ENCODE measurements at places on chromosomes 13 and 19. TPM values are rescaled to one million over a fixed set of nuclear protein-coding genes. Genes with fewer than 3 reads are reported as not detected.

LILRA1 gene
- not detected for total RNA-seq

DNA sequence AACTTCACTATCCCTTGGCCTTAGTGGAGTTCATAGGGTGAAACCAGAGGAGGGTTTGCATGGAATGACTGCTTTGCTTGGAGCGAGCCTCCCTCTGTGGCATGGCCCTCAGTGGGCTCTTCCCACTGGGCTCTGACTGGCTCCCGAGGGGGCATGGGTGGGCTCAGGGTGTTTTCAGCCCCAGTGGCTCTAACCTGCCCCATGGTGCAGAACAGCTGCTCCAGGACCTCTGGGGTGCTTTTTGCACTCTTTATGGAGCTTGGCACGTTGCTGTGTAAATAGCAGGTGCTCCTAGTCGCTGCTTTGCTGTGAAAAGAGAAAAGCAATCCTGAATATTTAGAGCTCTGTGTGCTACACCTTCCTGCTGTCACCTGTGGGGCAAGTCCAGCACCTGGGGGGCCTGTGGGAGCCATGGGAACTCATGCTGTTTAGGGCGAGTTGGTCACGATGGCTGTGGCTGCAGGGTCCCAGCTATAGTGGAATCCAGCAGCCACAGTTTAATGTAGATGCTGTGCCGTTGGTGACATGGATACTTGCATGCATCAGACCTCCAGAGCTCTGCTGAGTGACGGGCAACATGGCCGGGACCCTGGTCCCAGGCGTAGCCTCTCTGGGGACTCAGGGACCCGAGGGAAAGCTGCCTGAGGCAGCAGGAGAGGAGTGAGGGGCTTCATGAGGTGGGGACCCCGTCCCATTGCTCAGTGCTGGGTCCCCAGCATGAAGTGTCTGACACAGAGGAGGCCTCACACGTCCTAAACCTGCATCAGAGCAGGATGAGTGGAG is 14.3 kb upstream of the MCF2L start:
- no peak for DNase-seq

DNA sequence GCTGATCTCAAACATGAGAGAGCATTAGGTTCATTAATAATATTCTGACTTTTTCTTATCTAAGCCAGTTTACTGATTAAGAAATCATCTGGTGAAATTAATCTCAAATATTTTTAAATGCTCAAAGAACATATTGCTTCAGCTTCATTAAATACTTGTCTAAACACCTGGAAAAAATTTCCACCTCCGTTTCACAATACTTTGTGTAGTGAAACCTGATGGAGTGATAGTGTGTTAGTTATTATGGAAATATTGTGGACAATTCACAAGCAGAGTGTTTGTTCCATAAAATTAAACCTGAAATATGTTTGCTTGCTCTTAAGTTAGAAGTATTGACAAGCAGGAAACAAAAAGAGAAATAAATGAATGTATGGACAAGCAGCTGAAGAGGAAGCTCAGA is 57.3 kb upstream of the RNF113B start:
- DNase-seq, result no peak

LINGO3 gene
- total RNA-seq, result not detected

GRCh38 chr19:32675720-32676185 is at the start of gene RGS9BP:
TSS of gene RGS9BP (plus strand) at chr19:32675848. CDS start at chr19:32676264, 416 bp downstream.
- peak; percentile 50 for DNase-seq

DNA sequence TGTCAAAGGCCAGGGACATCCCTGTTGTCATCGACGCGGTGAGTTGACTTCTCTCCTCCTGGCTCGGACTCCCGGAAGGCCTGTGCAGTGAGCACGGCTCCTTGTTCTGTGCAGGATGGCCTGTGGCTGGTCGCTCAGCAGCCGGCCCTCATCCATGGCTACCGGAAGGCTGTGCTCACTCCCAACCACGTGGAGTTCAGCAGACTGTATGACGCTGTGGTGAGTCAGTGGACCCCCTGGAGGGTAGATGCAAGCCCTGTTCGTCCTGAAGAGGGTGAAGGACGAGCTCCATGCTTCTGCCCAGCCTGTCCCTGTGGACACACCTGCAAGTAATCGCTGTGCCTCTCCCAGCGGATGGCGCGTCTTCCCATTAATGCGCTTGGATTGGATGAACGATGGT is 19.2 kb downstream of the NAXD start:
- peak; percentile 77 for DNase-seq

ELSPBP1 gene
- not detected for total RNA-seq

PLIN5 gene
- 0.06 TPM for total RNA-seq

- no peak for DNase-seq
These were observed 27.3 kb upstream of the ZNF254 start for GRCh38 chr19:24059563-24060295.

DNA sequence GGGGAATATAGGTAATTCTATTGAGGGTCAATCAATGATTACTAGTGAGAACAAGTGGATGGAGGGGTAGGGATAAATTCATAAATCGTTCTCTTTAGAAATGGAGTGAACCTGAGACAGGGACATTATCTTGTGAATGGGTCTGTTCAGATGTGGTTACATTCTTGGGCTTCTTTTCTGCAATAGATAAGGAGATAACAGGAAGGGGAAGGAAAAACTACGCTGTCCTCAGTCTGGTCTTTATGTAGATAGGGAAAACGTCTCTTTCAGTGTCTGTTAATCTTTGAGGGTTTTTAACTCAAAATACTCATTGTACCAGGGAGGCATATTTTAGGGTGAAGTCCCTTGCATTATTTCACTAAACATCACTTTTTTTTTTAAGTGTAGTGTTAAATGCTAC is 266.7 kb upstream of the MAB21L1 start:
- DNase-seq, result no peak

DNA sequence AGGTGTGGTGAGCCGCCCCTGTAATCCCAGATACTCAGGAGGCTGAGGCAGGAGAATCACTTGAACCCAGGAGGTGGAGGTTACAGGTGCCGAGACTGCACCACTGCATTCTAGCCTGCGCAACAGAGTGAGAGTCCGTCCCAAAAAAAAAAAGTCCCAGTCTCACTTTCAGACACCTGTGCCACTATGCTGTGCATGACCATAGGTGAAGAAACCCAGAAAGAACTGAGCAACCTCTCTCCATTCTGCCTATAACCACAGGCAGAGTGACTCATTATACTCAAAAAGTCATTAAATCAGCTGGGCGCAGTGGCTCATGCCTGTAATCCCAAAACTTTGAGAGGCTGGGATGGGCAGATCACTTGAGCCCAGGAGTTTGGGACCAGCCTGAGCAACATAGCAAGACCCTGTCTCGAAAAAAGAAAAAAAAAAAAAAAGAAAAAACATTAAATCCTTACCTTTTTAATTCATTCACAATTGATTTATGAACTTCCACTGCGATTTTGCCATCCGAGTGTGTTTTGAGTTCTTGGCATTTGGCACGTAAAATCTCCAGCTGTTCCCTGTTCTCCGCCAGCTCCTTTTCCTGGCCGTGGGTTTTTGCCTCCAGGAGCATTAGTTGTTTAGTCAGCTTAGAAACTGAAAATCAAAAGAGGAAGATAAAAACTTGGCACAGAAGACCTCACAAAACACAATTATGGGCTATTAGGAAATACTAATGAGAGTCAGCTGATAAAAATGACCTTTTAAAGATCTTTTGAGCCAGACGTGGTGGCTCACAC is 45.5 kb upstream of the SLC7A9 start:
- peak; percentile 17 for DNase-seq

DNA sequence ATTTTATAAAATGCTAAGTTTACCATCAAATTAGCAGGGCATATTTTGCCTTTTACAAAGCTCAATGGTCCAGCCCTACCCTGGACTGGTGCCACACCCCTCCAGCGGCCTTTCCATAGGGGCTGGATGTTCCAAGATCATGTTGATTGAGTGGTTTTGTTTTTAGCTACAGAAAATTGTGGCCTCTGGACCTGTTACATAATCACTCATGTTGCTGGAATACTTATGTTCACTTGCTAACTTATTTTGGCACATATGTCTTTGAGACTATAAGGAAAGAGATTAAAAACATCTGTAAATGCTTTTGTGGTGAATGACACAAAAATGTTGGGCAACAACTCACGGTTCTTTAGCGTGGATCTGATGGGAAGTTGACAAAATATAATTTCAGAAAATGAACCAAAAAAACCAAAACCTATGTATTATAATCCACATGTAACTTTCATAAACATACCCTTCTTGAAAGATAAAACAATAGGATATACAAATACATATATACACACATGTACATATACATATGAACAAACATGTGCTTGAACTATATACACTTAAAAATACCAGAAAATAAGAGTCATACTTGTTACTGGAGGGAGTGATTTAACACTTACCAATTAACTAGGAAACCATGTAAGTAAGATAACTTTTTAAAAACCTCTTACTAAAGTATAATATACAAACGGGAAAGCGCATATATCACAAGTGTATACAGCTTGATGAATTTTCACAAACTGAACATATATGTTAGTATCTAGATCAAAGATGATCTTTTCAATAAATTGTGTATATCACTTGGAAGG is 46.6 kb upstream of the SLC15A1 start:
- no peak for DNase-seq

GRCh38 chr13:74883834-74884233 is 598.1 kb downstream of the TBC1D4 start:
- DNase-seq, result no peak

PTH2 gene
- total RNA-seq, result not detected

CGB1 gene
- not detected for total RNA-seq

ZNF547 gene
- total RNA-seq, result 3.5 TPM

DNA sequence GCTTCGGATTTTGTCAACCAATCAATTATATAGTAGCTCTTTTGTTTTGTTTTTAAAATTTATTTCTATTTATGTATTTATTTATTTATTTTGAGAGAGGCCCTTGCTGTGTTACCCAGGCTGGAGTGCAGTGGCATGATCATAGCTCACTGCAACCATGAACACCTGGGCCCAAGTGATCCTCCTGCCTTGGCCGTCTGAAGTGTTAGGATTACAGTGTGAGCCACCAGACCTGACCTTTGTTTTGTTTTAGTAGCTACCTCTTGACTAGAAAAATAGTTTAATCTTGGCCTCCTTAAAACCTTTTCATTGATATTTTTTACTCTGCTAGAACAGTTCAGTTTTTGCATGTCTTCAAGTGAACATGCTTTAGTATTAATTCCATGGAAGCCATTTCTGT is 15.1 kb downstream of the GARRE1 start:
- DNase-seq, result no peak

DNA sequence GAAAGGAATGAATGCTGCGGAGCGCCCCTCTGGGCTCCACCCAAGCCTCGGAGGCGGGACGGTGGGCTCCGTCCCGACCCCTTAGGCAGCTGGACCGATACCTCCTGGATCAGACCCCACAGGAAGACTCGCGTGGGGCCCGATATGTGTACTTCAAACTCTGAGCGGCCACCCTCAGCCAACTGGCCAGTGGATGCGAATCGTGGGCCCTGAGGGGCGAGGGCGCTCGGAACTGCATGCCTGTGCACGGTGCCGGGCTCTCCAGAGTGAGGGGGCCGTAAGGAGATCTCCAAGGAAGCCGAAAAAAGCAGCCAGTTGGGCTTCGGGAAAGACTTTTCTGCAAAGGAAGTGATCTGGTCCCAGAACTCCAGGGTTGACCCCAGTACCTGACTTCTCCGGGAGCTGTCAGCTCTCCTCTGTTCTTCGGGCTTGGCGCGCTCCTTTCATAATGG is 8.6 kb downstream of the PDX1 start:
- DNase-seq, result no peak

P2RY11 gene
- 3.5 TPM for total RNA-seq

DNA sequence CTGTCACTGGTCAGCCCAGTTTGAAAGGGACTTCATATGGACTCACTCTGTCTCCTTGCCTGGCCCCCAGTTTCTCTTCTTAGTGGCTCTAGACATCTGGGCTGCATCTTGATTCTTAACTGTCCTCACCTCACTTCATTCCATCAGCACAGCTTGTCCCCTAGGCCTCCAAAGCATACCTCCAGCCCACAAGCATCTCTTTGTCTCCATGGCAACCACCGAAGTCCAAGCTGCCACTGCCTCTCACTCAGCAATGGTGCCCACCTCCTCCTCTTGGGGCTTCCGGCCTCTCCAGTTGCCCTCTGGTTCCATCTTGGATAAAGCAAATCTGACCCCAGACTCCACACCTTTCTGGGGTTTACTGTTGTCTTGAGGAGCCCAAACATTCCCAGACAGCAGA is 9.9 kb upstream of the KLHL26 start:
- DNase-seq, result no peak

GRCh38 chr13:59690857-59691500 is 472.7 kb downstream of the DIAPH3 start:
- peak; percentile 31 for DNase-seq
